ENCODE measurements at places on chromosomes 13 and 19.

GRCh38 chr13:109156181-109156935, 526.9 kb downstream of the MYO16 start:
- no peak for DNase-seq

DNA sequence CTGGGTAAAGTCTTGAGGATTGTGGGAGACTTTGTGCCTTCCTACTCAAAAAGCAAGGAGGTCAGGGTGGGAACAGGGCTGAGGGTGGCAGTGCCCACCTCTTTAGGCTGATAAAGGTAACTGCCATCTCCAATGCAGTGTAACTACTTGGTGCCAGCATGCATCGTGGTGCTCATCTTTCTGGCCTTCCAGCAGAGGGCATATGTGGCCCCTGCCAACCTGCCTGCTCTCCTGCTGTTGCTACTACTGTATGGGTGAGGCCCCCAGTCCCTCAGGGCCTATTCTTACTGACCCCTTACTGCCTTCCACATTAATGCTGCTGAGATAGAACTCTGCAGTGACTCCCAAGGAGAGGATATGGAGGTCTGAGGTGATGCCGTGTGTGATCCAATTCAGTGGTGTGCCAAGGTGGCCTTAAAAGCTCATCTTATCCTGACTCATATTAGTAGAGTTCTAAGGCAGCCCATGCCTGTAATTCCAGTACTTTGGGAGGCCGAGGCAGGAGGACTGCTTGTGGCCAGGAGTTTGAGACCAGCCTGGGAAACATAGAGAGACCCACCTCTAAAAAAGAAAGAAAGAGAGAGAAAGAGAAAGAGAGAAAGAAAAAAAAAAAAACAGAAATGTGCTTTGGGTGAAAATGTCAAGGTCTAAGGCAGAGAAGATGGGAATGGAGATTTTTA, 9.7 kb upstream of the ARHGAP45 start:
- DNase-seq: no peak

DNA sequence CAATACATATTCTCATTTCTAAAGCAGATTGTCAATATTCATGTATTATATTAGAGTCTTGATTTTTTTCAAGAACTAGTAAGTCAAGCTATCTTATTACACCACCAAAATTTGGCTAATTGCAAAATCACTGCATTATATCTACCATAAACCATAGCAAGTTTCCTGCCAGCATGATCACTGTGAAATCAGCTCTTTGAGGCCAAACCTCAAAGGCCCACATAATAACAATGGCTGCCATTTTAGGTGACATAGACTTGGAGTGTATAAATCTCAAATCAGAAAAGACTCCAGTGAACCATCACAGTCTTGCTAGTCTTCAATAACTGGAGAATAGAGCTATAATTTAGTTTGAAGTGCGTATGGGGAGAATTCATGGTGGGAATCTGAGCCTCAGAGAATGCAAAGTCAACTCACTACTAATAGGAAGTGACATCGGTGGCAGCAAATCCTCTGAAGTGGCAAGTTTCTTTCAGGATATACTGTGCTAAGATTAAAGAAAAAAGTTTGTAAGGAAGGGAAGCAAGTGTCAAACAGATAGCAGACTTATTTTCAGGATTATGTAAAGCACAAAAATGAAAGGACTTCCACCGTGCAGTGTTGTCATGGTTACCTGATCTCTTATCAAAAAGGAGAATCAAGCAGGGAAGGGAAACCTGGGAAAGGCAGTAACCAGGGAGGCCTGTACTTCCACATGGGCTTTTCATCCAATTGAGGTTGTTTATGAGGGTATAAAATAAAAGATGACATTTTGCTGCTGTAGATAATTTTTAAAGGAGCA, 117.4 kb upstream of the FNDC3A start:
- DNase-seq: no peak

GRCh38 chr19:35753634-35754369, 3.0 kb downstream of the HSPB6 start:
- DNase-seq: no peak

GRCh38 chr13:95480131-95480545, 72.4 kb upstream of the CLDN10 start:
- no peak for DNase-seq

GRCh38 chr13:30810801-30811200, 75.5 kb downstream of the ALOX5AP start:
- DNase-seq: no peak

DNA sequence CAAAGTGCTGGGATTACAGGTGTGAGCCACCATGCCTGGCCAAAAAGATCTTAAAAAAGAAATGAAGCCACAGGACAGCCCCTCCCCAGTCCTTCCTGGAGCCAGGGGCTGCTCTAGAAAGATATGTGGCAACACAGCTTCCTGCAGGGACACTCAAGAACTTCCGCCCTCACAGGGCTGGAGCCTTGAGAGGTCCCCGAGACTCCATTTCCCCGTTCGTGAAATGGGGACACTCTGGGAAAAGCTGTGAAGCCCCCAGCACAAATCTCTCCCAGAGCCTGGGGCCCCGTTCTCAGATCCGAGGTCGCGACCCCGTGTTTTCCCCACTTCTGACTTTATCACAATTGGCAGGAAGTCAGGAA, 2.5 kb upstream of the GPX4 start:
- no peak for DNase-seq

GRCh38 chr13:111519041-111519440, 198.6 kb downstream of the TEX29 start:
- no peak for DNase-seq

GRCh38 chr13:59635589-59635988, 528.1 kb downstream of the DIAPH3 start:
- DNase-seq: no peak

DNA sequence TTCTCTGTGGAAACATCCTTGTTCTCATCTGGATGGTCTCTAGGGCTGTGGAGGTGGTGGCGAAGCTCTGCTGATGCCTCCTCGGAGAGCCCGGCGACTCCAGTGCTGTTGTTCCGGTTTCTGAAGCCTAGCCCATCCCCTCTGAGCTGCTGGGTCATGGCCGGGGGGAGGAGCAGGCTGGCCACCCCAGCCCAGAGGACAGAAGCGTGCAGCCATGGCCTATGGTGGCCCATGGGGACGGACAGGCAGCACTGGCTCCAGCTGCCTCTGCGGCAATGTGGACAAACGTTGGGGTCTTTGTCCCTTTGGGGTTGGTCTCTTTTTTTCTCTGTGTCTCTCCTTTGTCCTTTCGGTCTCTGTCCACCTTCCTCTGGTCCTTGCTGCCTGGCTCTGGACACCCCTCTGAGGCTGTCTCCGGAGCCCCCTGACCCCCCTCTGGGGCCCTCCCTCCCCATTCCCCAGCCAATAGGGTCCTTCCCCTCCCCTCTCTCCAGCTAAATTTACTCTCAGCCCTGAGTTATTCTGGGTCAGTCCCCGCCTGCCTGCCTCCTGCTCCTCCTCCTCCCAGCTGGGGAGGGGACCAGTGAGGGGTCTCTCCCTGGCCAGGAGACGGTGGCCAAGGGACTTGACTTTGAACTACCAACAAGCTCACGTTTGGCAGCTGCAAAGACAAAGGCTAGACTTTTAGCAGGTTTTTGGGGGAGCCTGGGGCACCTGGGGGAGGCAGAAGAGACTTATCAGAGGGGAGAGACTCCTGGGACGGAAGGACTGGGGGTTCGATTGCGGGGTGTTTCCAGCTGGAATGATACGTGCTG, at the start of gene HRC:
Gene HRC, minus strand, starts transcription at position 392 of the 815 bp plus-strand sequence. Its CDS starts 159 bp downstream, at position 233.
- DNase-seq: no peak

DNA sequence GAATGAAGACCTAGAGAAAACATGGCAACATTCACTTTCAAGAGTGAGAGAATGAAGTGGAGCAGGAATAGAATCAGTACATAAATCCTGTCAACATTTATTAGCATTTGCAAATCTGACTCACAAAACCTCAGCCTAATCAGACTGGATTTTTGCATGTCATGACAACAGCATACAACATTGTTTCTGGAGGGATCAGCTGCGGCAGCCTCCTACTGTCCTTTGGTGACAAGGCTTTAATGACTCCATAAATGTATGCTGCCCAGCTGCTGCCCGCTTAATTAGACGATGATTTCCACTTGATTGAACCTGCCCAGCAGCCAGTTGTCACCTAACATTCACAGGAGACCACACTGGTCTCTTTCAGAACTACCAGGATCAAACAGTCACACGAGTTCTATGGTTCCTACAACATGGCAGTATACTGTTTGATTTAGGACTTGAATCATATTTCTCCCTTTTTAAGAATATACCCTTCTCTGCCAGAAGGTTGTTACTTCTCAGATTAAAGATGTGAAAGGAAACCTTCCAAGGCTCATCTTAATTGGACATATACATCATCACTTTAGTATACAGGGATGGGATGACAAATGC, 9.3 kb downstream of the EBPL start:
- DNase-seq: no peak

DNA sequence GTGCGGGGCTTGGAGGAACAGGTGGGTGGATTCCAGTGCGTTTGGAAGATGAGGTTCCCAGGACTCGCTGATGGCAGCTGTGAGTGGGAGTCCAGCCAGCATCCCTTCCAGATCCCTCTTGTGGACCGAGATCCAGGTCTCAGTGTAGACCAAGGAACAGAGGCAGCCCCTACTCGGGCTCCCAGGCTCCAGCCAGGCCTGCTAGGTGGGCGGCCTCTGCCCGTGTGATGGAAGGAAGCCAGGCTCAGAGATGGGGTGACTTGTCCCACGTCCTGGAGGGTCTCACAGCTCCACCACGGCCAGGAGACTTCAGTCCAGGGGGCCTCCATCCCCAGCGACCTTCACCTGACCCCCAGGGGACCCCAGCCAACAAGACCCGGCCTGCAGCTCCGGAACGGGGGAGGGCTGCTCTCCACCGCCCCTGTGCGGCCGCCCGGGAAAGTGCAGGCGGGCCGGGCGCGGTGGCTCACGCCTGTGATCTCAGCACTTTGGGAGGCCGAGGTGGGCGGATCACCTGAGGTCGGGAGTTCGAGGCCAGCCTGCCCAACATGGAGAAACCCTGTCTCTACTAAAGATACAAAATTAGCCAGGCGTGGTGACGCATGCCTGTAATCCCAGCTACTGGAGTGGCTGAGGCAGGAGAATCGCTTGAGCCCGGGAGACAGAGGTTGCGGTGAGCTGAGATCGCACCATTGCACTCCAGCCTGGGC, 729 bp upstream of the MADCAM1 start:
- no peak for DNase-seq

GRCh38 chr13:33723365-33723764, 94.6 kb upstream of the RFC3 start:
- DNase-seq: no peak

- DNase-seq: no peak
These were observed 12.7 kb downstream of the ARHGAP45 start for GRCh38 chr19:1079566-1080111.

GRCh38 chr13:46609052-46609451, 56.1 kb downstream of the LRCH1 start:
- no peak for DNase-seq

GRCh38 chr13:33276570-33276969, 9.0 kb downstream of the STARD13 start:
- no peak for DNase-seq

- DNase-seq: no peak
These were observed 152.5 kb downstream of the RGCC start for GRCh38 chr13:41609828-41610227.

- DNase-seq: no peak
These were observed 182.7 kb upstream of the TSC22D1 start for GRCh38 chr13:44758630-44759383.

DNA sequence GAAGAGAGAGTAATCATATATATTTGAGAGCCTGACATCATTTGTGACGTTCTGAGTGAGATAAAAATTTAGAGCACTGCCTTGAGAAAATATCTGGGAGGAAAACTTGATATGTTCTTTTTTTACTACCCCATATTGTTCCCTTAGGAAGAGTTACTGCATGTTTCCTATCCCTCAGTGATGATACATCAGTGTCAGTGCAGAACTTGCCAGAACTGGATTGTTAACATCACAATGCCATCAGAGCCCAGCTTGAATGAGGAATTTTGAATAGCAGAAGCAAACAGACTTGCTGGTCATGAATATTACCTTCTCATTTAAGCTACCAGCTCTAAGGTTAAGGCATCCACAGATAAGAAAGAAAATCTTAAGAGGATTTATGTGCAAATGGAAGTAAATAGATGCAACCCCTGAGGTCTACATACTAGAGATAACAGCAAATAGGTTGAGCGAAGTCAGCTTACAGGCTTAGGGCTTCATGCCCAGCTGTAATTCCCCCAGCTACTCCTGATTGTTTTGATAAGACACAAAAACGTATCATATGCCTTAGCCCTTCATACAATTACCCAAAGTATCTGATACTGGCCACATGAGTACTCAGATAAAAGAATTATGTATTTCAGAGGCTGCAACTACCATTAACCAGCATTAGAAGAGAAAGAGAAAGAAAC, 313.7 kb upstream of the ATXN8OS start:
- DNase-seq: no peak

DNA sequence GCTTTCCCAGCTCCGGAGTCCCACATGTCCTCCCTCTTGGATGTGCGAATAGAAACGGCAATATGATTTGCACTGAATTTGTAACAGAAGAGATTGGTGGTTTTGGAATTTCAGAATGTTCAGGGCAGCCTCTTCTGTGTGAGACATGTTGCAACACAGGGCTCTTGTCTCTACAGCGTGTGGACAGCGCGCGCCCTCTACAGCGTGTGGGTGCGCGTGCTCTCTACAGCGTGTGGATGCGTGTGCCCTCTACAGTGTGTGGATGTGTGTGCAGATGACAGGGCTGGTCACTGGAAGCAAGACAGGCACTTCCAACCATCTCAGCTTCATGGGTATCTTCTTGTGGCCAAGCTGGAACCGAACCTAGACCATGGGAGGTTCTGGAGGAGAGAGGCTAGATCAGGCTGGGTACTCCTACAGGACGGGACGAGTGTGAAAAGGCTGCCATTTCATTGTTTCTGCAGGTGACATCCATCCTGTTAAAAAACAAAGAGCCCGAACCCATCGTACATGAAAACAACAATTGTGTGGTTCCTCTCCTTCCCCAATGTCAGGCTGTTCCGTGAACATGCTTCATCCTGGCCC, 78.4 kb downstream of the TEX29 start:
- DNase-seq: no peak

GRCh38 chr13:107883561-107884175, 331.7 kb downstream of the LIG4 start:
- DNase-seq: no peak

GRCh38 chr19:37950471-37951175, 43.6 kb downstream of the SIPA1L3 start:
- no peak for DNase-seq

DNA sequence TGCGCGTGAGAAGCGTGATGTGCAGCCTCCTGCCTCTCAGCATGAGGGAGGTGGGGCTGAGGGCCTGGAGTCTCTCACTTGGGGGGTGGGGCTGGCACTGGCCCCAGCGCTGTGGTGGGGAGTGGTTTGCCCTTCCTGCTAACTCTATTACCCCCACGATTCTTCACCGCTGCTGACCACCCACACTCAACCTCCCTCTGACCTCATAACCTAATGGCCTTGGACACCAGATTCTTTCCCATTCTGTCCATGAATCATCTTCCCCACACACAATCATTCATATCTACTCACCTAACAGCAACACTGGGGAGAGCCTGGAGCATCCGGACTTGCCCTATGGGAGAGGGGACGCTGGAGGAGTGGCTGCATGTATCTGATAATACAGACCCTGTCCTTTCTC, 8.7 kb downstream of the CD177 start:
- no peak for DNase-seq
